Inflammatory macrophage treated with lipopolysaccharide for 1 hour (primary cell): ENCODE measurements at places on chromosomes 6 and 20.

DNA sequence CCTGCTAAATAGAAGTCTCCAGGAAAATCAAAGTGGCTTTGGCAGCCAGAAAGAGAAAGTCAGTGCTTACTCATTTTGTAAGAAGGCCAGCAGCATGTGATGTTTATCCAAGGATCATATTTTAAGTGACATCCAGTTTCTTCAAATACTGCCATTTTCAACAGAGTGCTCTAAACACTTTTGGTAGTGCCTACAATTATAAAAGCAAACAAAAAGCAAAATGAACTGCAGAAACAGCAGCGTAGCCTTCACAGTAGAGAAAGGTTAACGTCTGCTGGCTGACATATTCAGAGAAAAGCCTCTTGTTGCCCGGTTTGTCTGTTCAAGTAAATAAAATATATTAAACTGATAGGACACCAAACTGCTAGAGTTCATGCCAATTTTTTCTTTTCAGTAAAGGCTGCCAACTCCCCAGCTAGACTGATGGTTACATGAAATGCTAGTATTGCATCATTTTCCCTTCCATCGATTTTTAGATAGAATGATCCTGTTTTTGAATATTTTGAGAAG lies 705.7 kb upstream of the SLC35B3 start:
- no peak for DNase-seq

DNA sequence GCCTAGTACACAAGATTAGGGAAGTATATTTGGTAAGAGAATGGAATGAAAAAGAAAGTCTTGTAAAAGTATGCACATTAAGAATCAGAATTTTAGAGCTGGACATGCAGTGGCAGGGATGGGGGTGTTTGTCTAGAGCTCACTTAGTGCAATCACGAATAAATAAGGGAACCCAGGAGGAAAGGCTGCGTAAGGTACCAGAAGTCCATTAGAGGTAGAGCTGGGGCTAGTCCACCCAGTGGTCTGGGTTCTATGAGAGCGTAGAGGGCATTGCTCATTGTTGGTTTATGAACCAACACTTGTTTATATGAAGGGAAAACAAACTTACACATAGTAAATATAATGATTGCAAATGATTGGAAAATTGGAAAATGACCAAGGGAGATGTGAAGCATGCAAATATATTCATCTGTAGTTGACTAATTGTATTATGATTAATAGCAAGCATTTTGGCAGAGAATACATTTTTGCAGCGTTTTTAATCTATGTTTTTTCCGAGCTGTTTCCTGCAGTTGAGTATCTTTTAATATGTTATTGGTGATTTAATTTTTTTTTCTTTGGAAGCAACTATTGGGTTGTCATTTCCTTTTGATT lies 3.2 kb downstream of the CDC40 start:
- DNase-seq, result no peak

DNA sequence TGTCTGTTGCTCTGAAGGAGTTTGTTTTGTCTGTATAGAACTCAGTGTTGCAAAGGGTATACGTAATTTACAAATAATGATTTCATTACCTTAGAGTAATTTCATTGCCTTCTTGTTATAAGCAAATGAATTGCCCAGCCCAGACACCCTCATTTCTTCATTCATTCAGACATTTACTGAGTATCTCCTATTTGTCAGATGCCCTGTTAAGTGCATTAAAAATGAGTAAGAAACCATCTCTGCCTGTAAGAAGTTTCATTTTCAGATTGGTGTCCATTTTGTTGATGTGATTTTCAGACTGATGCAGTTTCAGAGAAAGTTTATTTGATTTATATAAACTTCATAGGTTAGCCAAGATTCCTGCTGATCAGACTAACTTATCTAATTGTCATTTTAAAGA lies 429.3 kb downstream of the PHF3 start:
- no peak for DNase-seq

DNA sequence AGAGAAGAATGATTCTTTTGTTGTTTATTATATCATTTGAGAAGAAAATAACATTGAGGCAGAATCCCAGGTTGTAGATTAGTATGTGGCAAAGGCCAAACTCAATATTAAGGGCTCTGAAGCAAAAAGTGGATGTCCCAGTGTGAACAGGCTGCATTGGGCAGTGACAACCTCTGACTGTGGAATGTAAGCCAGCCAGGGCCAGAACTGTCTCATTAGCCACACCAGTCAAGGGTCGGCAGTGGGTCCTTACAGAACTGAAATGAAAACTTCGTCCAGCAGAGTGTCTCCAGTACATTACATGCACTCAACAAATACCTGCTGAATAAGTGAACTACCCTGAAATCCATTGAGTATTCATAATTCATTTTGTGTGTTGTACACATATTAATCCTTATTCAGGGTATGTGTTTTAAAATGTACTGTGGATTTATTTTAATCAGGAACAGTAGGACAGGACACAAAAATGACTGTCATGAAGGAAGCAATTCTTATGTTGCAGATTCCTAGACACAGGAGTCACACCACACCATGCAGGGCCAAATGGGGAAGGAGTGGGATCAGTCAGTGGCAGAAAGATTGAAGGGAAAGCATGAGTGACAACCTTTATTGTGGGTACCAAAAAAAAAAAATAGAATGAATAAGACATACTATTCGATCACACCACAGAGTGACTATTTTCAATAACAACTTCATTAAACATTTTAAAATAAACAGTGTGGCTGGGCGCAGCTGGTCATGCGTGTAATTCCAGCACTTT lies 64.9 kb upstream of the UTRN start:
- no peak for DNase-seq

- DNase-seq, result no peak
Observed at GRCh38 chr6:29509711-29510110, 22.0 kb upstream of the MAS1L start.

DNA sequence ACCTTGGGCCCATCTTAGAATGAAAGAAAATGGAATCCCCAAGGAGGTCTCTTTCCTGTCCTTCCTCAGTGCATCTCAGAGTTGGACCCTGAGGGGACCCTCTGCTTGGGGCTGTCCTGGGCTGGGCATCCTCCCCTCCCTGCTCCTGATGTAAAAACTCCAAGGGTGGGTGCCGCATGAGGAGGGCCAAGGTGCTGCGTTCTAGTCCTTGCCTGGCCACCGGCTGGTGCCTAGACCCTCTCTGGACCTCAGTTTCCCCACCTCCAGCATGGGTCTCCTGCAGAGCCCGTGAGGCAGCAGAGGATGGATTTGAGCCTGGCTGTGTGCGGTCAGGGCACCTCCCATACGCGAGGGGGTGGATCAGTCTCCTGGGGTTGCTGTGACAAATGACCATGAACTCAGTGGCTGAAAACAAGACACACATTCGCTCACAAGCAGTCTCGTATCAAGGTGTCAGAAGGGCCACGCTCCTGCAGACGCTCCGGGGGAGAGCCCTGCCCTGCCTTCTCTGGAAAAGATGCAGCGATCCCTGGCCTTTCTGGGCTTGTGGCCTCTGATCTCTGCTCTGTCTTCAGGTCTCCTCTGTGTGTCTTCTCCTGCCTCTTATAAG lies 54.7 kb downstream of the CHMP4B start:
- no peak for DNase-seq

DNA sequence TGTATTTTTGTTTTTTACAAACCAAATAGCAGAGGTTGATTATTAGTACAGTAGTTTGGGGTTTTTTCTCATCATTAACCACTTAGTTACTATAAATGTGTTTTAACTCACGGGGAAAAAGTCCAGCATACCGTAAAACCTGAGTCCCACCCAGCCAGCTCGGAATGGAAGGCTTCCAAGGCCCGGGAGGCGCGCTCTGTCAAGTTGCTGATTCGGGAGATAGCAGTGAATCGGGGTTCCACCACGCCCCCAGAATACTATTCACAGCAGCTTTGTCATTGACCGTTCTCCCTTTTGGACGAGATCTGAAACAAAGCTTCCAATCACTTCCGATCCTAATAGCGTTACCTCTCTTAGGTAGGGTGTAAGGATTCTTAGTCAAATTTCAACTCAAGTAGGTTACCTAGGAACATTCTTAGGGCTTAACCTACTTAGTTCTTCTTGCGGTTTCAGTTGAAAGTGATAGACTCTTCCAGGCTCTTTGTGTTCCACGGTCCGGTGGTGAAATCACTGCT lies 232.8 kb upstream of the QKI start:
- DNase-seq, result no peak

DNA sequence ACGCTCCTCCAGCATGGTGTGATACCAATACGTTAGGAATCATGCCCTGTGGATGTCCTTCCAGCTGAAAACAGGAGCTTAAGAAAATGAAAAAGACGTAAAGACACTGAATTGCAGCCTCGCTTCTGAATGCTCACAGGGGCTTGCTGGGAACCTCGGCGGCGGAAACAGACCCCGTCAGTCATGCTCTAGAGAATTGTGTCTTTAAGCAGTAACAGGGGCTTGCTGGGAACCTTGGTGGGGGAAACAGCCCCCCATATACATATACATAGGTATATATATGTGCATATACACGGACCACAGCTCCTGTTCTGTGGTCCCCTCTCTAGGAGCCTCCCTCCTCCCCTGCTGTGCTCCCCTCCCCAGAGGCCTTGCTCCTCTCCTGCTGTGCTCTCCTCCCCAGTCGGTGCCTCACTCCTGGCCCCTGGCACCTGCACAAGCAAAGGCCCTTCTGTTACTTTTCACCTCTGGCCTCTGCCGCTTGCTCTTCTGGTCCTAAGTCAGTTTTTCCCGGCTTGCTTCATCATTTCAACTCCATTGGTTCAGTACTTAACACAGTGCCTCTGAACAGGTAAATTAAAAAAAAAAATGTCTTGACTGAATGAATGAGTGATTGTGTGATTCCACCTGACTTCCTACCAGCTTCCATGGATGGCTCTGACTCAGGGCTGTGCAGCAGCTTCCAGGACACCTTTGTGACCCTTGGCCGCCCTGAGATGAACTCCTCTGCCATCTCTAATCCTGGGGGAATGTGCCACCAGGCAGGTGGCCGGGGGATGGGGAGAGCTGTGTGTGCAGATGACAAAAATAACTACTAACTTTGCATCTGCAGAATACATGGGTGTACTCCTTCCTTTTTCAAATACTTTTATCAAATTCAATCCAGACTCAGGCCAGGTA lies 246.1 kb downstream of the SMOC2 start:
- no peak for DNase-seq

GRCh38 chr6:77245026-77245425 lies 218.3 kb downstream of the HTR1B start:
- no peak for DNase-seq

DNA sequence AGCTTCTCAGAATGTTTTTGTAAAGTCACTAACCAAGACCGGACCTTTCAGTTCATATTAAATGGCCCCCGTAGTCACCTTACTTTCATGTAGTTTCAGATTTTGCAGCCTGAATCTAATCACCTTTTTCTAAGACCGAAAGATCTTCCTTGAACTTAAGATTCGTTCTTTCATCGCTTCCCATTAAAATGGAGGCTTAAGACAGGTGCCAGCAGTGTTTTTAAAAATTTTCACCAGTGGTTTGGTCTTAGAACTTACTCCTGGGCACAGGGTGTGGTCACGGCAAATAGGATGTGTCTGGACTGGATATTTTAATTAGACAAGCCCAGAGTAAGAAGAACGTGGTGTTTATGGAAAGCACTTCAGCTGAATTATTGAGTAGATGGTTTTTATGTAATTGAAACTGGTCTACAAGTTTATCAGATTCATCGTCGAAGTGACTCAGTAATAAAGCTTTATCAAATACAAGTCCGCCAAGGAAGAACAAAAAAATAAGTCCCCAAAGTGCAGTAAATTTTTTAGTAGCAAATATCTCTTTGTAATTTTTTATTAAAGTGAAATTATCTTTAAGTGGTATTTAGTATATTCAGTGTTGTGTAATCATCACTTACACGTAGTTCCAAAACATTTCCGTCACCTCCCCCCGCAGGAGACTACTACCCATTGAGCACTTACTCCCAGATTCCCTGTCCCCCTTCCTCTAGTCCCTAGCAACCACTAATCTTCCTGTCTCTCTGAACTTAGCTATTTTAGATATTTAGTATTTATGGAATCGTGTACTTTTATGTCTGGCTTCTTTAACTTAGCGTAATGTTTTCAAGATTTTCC lies 868 bp downstream of the SRSF3 start:
- DNase-seq, result peak; percentile 55

- DNase-seq, result no peak
Observed at GRCh38 chr6:105593805-105594671, 191.2 kb upstream of the PREP start.
